HT1080 (cell line): ENCODE measurements at places on chromosomes 16 and 17. TPM values are rescaled to one million over a fixed set of nuclear protein-coding genes. Genes with fewer than 3 reads are reported as not detected.

The TOP2A gene
- total RNA-seq = 154 and 155 TPM in 2 replicates

The TBC1D3 gene
- total RNA-seq = 0.20 TPM in 1 of 2 replicates, not detected in the other

The CLN3 gene
- total RNA-seq = 27.6 and 29.3 TPM in 2 replicates

The NHLRC4 gene
- total RNA-seq = 0.07 and 1.1 TPM in 2 replicates

The SLC5A11 gene
- 0.06 TPM in 1 of 2 replicates, not detected in the other for total RNA-seq

The CNGB1 gene
- 0.32 and 0.50 TPM in 2 replicates for total RNA-seq

The DNAH9 gene
- total RNA-seq = 0.07 TPM in 1 of 2 replicates, not detected in the other

The RNF43 gene
- total RNA-seq = 0.14 TPM in 1 of 2 replicates, not detected in the other

The METTL2A gene
- total RNA-seq = 36.3 and 43.2 TPM in 2 replicates

The BIRC5 gene
- 166 and 195 TPM in 2 replicates for total RNA-seq

DNA sequence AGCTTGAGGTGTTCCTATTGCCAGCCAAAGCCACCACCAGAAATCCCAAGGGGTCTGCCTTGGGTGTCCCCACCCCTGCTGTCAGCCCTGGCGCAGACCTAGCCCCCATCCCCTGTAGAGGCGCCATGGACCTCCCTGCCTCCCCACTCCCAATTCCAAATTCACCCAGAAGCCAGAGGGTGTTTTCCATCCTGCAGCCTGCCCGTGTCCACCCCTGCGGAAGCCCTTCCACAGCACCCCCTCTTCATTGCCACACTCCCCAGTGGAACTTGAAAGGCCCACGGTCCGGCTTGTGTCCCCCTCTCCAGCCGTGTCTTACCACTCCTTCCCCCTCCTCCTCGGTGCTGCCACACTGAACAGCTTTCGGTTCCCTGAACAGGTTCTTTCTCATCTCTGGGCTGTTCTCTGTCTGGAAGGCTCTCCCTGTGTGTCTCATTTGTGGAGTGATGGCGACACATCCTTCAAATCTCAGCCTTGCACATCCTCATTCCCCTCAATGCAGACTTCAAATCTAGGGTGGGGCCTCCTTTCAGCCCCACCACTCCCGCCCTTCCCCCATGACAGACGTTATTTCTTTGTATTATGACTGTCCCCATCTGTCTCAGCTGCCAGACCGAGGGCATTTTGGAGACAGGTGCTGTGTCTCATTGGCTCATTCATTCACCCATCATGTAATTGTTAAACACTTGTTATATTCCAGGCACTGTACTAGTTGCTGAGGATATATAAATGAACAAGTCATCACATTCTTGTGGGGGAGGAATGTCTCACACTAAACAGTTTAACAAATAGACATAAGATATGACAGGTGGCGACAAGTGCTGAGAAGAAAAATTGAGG is 36.3 kb downstream of the ADGRG5 start:
- no peak for DNase-seq

GRCh38 chr17:74898376-74898946 is 5.0 kb upstream of the FADS6 start:
- no peak for DNase-seq

DNA sequence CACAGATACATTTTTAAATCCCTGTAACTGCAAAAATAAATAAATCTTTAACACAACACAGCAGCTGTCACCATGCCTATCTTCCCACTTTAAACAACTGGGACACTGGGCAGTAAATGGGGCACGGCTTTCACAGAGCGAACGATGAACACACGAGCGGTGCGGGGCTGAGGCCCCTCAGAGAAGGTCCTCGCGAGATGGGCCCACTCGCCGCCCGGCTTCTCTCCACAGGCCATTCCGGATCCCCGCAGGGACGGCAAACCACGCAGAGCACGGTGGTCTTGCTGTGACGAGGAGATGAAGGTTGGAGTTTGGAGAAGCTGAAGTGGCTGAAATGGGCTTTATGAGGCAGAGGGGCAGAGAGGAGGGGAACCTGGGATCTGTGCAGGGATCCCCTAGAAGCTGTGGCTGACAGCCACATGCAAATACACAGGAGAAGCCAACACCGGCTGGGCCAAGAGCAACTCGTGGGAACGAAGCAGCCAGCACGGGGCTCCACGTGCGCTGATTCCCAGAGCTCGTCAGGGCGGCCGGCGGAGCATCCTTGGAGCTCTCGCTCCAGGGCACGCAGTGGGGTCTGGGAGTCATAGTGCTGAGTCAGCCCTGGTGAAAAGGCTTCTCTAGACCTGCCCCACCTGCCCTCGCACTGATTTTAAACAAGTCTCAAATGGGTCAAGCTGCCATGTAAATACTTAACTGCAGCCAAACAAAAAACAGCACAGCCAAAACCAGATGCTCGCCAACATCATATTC is 31.7 kb downstream of the CCDC57 start:
- no peak for DNase-seq

DNA sequence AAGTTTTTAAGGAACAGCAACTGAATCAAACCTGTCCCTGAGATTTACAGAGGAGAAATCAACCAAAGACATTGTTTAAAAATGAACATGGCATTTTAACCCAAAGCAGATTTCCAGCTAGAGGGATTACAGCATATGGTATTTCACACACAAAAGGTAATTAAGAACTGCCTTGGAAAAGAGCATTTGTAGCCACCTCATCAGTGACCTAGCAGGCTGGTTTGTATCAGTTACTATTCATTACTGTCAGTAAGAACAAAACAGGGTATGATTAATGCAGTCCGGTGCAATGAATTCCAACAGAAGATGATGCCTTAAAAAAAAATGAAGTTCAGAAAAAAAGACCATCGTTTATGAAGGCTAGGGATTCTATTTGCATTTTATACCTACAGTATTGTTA is 219.9 kb downstream of the CHD9NB start:
- no peak for DNase-seq

- no peak for DNase-seq
These were observed 70.7 kb downstream of the TEX14 start for GRCh38 chr17:58621174-58621573.

GRCh38 chr16:83308414-83308813 is 499.4 kb upstream of the HSBP1 start:
- DNase-seq = no peak

GRCh38 chr17:4594931-4595684 is 10.8 kb downstream of the SMTNL2 start:
- DNase-seq = no peak

- DNase-seq = no peak
These were observed 40.4 kb downstream of the TMEM132E start for GRCh38 chr17:34619687-34620217.

GRCh38 chr16:55732496-55732895 is 76.7 kb downstream of the SLC6A2 start:
- no peak for DNase-seq

DNA sequence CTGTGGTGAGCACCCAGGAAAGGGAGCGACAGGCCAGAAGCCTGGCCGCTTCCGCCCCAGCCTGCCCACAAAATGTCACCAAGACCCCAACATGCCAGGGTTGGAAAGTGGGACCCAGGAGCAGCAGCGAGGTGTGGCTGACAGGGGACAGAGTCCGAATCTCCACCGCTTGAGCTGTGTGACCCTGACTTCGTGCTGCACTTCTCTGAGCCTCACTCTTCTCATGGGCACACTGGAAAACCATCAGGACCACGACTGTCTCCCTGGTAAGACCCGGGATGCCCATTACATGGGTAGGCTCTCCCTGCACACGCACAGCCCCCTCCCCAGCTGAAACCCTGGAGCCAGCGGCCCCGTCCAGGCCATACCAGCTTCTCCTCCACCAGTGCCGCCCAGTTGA is 34.9 kb downstream of the PPL start:
- DNase-seq = no peak

GRCh38 chr17:67095803-67096202 is 51.4 kb downstream of the CACNG1 start:
- DNase-seq = peak; percentile 32

GRCh38 chr17:31595076-31595475 is 203.6 kb downstream of the RAB11FIP4 start:
- DNase-seq = no peak

- DNase-seq = no peak
These were observed 77.7 kb downstream of the GAS7 start for GRCh38 chr17:10120749-10121148.

GRCh38 chr16:85149776-85150175 is 37.5 kb upstream of the CIBAR2 start:
- DNase-seq = no peak

DNA sequence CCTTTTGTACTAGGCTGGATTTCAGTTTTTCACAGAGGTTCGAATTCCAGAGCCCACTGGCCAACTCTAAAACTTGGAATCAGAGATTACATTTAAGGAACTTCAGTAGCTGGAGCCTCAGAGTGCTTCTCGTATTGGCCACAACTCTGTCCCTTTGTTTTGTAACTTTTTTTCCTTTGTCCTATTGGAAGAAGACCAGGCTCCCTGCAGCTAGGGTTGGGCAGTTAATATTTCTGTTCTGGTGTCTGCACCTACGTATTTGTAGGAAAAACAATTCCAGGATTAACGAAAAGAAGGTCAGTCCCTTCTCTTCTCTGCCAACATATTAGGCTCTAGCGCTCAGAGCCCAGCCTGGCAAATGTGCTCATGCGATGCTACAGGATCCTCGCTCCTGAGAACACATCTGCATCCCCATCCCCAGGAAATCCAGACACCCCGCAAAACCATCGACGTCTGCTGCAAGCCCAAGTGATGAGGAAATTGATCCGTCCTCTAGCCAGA is 1.9 kb downstream of the CDH11 start:
- DNase-seq = no peak

- DNase-seq = peak; percentile 24
These were observed 5.4 kb downstream of the THRA start for GRCh38 chr17:40068129-40068581.

- DNase-seq = no peak
These were observed 1.5 kb upstream of the SYT17 start for GRCh38 chr16:19166500-19166899.

- no peak for DNase-seq
These were observed 134.8 kb downstream of the FOXL1 start for GRCh38 chr16:86713021-86713631.

DNA sequence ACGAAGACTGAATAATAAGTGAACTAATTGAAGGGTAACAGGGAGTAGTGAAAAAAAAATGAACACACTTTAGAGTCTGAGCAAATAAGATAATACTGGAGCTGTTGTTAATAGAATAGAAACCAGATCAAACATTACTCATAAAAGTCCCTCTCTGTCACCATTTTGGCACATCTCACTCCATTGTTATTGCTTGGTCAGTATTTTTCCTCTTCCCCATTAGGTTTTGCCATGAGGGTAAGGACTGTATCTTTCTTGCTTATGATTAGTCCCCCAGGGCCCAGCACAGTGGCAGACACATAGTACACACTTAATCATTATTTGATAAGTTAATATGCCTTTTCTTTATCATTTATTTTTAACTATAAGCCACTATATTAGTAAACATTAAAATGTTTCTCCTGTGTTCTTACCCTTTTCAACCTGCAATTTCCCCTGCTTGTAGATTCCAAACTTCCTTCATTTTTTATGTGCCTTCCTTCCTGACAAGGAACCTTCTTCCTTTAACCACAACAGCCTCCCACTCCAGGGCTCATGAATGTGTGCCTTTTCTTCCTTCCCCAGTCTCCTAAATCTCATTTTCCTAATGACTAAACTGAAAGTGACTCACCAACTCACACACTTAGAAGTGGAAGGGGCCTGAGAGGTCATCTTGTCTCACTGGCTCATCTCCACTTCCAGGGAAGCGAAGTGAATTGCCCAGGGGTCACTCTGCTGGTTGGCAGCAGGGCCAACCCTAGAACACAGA is 88.2 kb upstream of the HAS3 start:
- DNase-seq = peak; percentile 92

DNA sequence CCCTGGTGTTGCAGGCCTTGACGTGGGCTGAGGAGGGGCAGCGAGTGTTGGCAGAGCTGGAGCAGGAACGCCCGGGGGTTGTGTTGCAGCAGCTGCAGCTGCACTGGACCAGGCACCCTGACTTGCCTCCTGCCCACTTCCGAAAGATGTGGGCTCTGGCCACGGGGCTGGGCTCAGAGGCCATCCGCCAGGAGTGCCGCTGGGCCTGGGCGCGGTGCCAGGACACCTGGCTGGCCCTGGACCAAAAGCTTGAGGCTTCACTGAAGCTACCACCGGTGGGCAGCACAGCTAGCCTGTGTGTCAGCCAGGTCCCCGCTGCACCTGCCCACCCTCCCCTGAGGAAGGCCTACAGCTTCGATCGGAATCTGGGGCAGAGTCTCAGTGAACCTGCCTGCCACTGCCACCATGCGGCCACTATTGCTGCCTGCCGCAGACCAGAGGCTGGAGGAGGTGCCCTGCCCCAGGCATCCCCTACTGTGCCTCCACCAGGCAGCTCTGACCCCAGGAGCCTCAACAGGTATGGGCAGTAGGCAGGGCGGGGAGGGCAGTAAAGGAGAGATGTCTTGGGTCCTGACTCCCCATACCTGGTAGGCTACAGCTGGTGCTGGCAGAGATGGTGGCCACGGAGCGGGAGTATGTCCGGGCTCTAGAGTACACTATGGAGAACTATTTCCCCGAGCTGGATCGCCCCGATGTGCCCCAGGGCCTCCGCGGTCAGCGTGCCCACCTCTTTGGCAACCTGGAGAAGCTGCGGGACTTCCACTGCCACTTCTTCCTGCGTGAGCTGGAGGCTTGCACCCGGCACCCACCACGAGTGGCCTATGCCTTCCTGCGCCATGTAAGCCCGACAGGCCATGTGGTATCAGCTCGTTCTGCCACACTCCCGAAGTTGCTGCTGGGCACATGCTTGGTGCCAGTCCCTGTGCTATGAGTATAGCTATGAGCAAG is 5.6 kb downstream of the PLEKHG4 start:
- DNase-seq = peak; percentile 57

- no peak for DNase-seq
These were observed 154.8 kb downstream of the XYLT1 start for GRCh38 chr16:17316005-17316404.
